ENCODE measurements at places on chromosomes 1 and 21.
A peak's percentile ranks its signal among the peaks of the same experiment; 100 is the strongest.

DNA sequence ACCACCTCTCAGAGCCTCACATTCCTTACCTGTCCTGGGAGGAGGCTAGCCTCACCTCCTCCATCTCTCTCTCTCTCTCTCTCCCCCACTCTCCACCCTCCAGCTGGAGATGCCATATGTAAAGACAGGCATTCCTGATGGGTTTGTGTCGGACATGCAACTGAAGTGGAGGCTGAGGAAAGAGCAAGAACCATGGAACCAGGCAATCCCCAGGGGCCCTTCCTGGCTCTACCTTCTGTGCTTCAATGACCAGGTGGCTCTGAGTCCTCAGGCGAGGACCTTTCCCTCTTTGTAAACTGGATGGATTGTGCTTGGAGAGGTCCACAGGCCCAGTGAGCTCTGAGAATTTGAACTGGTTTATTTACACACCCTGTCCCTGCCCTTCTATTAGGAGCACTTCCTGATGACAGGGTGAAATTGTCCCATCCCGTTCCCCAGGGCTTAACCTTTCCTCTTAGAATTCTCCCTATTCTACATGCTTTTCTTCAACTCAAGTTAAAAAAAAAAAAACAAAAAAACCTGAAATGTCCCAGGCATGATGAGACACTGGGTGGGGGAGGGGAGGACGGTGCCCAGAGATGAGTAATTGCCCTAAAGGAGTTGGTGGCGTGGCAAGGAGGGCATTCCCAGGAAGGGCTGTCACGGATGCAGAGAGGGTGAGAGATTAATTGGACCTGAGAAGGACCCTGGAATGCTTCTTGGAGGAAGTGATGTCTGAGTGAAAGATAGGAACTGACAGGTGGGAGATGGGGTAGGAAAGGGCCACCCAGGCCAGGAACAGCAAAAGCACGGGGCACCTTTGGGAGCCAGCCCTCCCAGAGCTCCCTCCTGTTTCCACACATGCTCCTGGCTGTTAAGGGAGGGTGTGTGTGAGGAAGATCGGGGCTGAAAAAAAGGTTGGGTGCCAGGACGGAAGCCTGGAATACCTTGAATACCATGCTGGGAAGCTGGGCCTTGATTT lies 50.2 kb upstream of the WASF2 start:
- DNase-seq: no peak

- no peak for DNase-seq
Observed at GRCh38 chr1:177948336-177948972, 21.4 kb downstream of the SEC16B start.

GRCh38 chr1:68269637-68270430 lies 37.5 kb upstream of the WLS start:
- DNase-seq: no peak

- no peak for DNase-seq
Observed at GRCh38 chr1:229030630-229031029, 240.3 kb upstream of the RAB4A start.

DNA sequence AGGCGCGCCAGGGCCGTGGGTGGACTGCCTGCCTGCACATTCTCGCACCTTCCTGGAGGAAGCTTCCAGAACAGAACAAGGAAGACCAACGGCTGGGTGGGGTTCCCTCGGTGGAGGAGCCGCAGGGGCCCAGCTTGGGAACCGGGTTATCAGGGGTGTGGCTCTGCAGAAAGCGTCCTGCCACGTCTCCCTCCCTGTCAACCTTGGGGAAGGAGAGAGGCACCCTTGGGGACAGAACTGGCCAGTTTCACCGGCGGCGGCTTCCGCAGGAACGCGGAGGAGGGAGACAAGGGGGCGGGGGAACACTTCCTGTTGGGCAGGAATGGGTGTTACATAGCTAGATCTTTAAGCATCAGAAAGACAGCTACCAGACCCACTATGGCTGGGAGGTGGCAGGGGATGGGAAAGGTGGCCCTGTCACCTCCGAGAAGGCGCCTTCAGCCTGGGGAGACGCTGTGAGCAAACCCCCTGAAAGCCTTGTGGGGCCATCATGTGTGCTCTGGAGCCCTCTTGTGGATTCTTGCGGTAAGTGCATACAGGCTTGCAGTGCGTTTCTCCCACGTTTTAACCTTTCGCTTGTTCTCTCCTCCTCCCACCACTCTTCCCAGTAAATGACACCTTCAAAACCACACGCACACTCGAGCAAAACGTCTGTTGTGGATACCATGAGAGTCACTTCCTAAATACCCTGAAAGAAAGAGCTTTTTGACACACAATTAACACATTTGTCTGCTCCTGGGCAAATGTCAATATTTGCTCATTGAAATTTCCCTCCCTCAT lies 3.8 kb upstream of the PLEKHA6 start:
- DNase-seq: peak; percentile 54

GRCh38 chr1:54390655-54391054 lies 15.5 kb downstream of the SSBP3 start:
- DNase-seq: no peak

DNA sequence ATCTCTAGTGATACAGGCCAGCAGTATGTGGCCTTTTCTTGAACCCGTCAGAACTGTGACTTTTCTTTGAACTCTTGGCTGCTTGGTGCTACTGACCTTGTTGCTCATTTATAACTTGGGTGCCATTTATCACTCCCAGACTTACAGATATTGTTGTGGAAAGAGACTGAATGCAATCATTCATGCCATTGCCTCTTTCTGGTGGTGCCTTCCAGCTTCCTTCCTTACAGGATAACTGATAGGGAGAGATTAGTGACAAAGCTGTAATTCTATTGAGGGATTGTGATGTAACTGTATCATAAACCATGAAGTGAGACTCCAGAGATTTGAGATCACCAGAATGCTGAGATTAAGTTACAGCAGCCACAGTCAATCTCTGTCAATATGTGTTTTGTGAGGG lies 256.5 kb downstream of the USP25 start:
- DNase-seq: no peak

GRCh38 chr1:29124366-29125236 lies 898 bp upstream of the TMEM200B start:
- DNase-seq: peak; percentile 14

DNA sequence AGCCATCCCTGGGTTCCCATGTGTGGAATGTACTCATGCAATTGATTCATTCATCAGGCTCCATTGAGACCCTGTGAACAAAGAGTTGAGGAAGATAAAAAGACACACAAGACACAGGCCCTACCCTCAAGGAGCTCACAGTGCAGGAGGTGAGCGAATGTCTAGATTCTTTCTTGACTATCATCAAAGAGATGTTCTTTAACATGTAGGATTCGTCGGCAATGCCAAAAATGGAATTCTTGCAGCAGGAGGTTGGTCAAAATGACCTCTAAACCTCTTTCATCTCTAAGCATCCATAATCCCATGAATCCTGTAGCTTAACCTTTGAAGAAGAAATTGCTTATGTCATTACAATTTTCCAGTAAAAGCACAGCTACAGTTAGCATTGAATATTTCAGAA lies 27.9 kb upstream of the TTF2 start:
- DNase-seq: no peak

DNA sequence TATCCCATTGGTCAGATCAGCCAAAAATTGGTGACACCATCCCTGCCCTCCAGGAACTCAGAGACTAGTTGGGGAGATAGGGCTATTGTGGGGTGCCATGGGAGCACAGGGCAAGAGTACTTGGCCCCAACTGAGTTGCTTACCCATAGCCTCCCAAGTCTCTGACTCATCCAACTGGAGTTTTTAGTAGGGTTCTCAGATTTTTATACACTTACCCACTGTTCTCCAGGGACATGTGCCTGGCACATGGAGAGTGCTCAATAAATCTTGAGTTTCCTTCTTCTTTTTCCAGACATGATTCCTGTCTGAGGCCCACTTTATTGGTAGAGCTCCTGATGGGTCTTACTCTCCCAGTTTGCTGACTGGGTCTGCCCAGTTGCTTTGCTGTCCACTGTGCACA lies 56.7 kb downstream of the OVGP1 start:
- DNase-seq: no peak

DNA sequence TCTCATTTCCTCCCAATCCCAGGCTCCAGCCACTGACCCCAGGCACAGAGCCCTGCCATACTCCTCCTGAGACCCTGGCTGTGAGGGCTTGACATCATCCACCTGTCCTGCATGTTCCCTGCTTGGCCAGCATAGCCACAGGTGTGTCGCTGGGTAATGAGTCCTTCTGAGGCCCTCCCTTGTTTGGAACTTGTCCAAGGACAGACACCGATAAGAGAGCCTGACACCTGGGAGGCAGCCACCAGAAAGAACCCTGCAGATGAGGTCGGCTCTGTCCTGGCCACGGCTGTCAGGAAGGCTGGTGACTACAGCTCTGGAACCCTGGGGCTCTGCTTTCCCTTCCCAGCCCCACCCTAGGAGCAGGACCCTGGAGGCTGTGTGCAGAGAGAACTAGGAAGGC lies 34.6 kb downstream of the TMEM63A start:
- no peak for DNase-seq

All from effector memory CD4-positive, alpha-beta T cell (primary cell).